ENCODE measurements at places on chromosomes 12 and 14.

DNA sequence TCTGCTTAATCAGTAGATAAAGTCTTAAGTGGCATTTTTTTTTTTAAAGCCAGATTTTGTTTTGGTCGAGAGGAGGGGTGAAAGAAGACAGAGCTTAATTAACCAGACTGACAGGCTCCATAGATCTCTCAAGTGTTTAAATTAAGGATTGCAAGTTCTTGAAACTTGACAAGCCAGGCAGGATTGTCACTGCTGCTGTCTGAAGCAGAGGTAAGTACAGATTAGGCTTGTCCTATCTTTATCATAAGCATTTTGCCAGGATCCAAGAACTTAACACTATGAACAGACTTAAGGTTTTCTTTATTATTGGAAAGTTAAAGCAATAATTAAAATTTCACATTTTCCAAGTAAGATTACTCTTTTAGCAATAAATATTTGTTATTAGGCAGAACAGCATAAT, 179.6 kb upstream of the LMO3 start:
- DNase-seq, result no peak

- DNase-seq, result peak; percentile 51
Observed at GRCh38 chr14:34699873-34700621, 14.3 kb downstream of the CFL2 start.

- peak; percentile 25 for DNase-seq
Observed at GRCh38 chr12:110765111-110765510, 22.4 kb upstream of the PPP1CC start.

- DNase-seq, result peak; percentile 27
Observed at GRCh38 chr12:52870361-52871290, 21.8 kb upstream of the KRT78 start.

- DNase-seq, result peak; percentile 26
Observed at GRCh38 chr14:104296388-104297312, 158.3 kb downstream of the KIF26A start.

- DNase-seq, result no peak
Observed at GRCh38 chr12:110661337-110661972, 27.5 kb downstream of the HVCN1 start.

DNA sequence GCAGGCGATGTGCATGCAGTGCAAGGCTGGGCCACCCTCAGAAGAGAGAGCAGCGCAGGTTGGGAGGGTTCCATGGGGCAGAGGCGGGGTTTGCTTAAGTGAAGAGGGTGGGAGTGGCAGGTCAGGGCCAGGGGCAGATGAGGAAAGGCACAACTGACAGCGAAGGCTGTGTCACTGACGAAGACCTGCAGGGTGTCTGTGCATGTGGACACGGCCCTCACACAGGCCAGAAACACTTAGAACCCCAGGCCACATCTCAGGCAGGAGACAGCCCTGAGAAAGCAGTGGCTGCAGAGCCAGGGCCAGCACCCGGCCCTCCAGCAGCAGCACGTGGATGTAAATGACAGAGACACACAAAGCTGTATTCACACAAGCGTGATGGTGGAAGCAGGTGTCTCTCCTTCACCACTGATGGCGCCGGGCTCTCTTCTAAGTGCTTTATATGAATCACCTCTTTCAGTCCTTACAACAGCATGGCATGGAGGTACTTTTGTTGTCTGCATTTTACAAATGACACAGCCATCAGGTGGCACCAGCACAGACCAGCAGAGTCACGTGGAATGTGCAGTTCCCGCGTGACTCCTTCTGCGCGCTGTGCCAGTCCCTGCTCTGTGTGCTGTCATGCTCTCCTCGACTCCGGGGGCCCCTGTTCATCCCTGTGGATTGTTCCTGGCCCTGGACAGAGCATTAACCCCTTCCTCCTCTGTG, 54.6 kb downstream of the TSPAN11 start:
- peak; percentile 83 for DNase-seq

DNA sequence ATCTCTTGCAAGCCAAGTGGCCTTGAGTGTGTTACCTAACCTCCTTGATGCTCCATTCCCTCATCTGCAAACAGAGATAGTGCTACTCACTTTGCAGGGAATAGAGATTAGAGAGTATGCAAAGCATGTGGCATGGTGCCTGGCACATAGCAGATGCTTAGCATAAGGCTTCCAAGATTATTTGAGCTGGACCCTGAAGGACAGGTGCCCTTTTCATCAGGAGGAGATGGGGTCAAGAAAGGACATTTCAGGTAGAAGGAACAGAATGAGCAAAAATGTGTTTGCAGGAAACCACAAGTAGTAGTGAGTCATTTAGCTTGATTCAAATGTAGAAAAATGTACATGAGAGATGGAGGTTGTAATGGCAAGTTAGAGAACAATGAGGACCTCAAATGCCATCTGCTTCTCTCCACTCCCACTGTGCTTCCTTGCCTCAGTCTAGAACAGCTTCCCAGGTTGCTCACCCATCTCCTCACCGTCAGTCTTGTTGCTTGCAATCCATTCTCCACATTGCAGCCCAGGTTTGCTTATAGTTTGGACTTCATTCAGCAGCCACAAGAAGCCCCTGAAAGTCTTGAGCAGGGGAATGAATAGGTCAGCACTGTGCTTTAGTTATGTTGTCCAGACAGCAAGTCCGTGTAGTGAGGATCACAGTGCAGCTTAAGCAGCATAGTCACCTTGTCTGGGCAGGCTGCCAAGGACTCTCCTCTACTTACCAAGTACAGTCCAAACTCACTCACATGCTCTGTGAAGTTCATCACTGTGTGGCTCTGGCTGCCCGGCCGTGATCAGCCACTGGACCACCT, 536.3 kb upstream of the CCDC196 start:
- peak; percentile 43 for DNase-seq

- DNase-seq, result no peak
Observed at GRCh38 chr12:2791089-2791488, 3.7 kb upstream of the FKBP4 start.
